ENCODE measurements at places on chromosomes 11 and 22.

DNA sequence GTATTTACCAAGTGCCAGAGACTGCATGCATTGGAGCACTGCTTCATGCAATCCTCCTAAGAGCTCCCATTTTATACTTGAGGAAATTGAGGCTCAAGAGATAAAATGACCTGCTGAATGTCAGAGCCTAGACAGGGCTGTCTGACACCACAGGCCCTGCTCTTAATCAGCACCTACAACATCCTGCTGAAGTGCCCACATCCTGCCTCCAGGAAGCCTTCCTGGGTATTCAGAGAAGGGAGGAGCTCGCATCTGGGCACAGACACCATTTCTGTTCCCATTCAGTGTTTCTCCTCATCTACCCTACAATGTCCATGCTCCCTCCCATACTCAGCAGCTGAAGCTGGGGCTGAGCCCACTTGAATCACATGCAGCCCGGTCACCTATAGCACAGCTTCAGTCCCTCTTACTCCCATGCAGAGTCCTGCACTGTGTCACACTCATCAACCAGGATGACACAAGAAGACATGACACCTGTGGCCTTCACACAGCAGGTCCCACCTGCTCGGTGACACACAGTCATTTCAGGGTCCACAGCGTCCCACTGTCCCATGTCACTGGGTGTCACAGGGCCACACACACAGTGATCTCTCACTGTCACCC, 53.1 kb downstream of the PDE2A start:
- DNase-seq = no peak

DNA sequence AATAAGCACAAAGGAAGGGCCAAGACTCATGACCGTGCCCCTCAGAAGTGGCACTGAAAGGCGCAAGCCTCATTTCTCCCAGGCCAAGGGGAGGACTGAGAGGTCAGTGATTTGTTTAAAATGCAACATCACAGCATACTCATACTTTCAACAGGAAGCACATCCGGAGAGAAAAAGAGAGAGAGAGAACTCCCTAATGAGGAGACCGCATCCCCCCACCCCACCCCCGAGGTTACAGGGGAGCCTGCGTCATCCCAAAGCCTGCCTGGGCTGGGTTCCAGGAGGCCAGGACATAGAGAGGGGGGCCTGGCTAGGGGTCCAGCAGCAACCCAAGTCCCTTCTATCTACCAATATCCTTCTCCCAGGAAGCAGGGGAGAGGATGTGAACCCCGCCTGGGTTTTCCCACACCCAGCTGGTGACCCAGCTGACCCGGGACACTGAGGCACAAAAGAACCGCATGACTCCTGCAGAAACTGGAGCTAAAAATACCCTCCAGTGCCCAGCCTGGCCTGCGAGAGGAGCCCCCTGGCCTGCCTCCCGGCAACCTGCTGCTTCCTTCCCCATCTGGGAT, 3.8 kb downstream of the CSNK1E start:
- DNase-seq = no peak

DNA sequence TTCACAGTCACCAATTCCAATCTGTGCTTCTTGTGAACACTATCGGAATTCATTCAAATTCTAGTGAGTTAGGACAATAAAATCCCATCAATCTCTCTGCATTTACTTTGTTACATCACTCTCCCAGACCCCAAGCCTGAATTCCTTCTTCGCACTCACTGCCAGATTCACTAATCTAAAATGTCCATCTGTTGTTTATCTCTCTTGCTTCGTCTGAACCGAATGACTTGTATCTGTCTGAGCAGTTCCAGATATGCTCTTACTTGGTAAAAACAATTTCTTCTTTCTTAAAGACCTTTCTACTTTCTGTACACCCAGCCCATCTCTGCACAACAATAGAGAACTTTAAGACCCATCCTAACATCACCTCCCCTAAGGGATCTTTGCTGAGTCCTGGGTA, 7.0 kb downstream of the MMP10 start:
- no peak for DNase-seq

DNA sequence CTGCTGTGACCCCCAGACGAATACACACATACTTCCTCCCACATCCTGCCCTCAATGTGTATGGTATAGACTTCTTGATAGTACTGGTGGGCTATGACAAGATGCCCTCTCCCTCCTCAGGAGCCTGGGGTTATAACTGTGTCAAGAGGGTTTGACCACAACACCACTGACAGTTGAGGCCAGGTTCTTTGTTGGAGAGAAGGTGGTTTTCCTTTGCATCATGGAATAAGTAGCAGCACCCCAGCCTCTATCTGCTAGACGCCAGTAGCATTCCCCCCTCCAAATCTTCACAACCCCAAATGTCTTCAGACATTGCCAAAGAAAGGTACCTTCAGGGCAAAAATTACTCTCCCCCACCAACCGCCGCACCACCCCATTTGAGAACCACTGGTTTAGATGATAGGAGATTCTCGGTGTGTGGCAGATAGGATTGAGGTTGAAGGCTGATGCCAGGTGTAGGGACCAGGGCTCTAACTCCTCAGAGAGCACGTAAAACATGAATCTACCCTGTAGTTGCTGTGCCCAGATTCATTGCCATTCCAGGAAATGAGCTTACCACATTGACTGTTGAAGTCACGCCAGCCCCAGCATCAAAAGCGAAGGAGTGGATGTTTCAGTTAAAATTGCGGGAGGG, 5.5 kb upstream of the MYO18B start:
- no peak for DNase-seq

DNA sequence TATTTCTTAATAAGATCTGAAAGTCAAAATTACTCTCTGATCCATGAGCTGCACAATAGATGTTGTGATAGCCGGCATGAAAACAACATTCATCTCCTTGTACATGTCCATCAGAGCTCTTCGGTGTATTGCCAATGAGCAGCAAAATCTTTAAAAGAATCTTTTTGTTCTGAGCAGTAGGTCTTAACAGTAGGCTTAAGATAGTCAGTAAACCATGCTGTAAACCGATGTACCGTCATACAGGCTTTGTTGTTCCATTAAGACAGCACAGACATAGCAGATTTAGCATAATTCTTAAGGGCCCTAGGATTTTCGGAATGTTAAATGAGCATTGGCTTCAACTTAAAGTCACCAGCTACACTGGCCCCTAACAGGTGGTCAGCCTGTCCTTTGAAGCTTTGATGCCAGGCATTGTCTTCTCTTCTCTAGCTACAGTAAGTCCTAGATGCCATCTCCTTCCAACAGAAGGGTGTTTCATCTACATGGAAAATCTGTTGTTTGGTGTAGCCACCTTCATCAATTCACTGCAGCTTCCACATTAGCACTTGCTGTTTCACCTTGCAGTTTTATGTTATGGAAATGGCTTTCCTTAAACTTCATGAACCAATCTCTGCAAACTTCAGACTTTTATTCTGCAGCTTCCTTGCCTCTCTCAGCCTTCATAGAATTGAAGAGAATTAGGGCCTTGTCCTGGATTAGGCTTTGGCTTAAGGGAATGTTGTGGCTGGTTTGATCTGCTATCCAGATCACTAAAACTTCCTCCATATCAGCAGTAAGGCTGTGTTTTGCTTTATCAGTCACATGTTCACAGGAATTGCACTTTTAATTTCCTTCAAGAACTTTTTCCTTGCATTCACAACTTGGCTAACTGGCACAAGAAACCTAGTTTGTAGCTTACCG, 28.4 kb downstream of the RRP8 start:
- DNase-seq = no peak

GRCh38 chr11:101466352-101466751, 117.5 kb downstream of the TRPC6 start:
- no peak for DNase-seq

DNA sequence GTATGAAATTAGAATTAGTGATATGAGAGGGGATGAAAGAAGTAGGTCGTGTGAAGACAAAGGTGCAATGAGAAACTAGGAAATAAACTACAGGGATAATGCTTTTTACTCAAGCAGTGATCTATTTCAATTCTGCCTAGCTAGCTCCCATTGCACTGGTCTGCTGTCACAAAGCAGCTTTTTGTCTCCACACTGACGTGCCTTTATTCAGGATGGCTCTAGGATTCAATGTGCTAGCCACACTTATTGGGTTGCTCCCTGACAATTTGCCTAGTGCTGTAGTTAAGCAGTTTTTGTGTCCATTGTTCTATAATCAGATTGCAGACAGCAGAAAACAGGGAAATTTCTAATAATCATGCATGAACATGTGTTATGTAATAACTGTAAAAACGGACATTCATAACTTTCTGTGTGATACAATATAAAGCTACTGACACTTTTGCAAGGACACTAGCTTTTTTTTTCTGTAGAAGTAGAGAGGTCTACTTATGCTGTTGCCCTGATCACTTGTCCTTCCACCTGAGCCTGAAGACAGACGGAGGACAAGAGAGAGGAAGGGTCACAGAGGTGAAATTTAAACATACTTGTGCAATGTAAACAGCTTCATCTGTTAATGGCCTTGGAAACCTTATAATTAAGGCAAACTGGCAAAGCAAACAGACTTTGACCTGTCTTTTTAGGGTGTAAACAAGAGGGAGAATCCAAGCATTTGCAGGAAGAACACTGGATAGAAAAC, 269.6 kb downstream of the LRRC4C start:
- DNase-seq = no peak

DNA sequence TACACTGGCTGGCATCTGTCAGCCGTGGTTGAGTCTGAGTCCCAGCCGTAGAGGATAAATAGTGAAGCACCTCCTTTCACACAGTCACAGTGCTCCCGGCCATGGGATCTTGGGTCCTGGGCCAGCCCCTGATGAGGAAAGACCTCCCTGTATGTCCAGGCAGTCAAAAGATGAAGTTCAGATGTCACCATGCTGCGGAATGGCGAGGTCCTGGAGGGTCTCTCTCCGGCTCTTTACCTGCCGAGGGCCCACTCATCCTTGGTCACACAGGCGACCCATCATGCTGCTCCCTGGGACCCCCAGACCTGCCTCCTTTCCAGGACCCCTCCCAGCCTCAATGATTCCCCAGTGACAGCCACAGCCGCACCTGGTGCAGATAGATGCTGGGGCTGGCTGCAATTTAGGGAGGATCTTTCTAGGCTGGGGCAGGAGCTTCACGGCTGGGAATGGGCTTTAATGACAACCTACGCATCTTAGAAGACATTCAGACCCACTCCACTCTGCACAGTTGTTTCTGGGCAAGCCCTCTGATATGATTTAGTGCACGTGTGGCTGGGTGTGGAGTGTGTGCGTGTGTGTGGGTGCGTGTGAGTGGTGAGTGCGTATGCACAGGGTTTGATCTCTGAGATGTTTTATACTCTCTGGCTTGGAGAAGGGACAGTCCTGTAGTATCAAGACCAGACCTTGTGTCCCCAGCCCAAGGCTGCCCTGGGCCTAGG, 79.7 kb downstream of the FBLN1 start:
- no peak for DNase-seq

- DNase-seq = no peak
These were observed 69.3 kb downstream of the LRRC32 start for GRCh38 chr11:76601272-76601671.

GRCh38 chr11:9448576-9449352, 12.0 kb upstream of the ZNF143 start:
- DNase-seq = no peak

GRCh38 chr22:39925273-39925672, 24.4 kb downstream of the GRAP2 start:
- no peak for DNase-seq

DNA sequence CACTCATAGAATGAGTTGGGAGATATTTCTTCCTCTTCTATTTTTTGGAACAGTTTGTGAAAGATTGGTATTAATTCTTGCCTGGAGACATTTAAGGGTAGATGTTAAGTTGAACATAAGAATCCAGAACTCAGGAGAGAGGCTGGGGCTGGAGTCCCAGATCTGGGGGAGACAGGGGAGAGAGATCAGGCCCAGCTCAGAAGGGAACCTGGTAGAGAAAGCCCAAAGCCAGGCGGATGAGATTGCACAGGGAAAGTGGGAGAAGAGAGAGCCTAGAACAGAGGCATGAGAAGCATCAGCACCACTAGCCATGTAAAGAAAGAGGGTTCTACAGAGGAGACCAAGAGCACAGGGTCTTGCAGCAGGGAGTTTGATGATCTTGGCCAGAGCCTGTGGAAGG, 13.0 kb upstream of the GNAZ start:
- DNase-seq = no peak

DNA sequence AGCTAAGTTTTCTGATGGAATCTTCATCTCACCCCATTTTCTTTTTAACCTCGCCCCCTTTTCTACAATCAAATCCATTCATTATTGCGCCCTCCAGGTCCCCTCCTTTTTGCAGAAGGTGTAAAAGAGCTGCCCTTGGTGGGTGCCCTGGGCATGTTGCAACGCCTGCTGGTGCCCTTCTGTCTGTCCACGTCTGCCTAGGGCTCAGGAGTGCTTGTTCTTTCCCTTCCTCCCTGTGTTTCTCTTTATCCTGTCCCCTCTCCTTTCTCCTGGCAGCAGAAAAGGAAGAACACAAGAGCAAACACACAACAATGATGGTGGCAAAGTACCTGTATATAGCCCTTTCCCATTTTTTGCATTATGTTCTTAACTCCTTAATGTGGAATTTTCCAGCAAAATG, 6.2 kb upstream of the TLCD5 start:
- no peak for DNase-seq

DNA sequence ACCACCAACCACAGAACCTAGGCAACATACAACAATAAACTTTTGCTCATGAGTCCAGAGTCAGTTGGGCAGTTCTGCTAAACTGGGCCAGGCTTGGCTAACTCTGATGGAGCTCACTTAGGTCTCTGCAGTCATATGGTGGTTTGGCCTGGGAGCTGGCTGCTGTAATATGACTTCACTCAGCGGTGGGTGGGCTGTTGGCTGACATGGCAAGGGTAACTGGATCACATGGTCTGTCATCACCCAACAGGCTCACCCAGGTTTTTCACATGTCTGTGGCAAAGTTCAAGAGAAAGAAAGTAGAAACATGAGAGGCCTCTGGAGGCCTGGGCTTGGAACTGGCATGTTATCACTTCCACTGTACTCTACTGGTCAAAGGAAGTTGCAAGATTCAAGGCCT, 43.2 kb upstream of the CLMP start:
- DNase-seq = no peak

DNA sequence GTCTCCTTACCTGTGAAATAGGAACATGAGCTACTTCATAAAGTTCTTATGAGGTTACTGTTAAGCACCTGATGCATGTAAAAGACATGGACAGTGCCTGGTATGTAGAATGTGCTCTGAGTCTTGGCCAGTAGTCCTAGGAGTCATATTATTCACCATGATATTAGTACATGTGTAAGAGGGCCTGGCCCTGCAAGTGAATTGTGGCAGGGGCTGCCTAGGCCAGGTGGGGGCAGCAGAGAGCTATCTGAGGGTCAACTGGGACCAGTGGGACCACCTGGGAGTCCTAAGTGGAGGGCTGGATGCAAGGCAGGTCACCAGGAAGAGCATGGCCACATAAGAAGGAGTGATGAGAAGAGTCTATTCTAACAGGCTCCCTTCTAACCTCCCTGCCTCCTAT, 529.5 kb downstream of the SOX6 start:
- no peak for DNase-seq

GRCh38 chr11:117456027-117456720, 128.5 kb downstream of the CEP164 start:
- no peak for DNase-seq

GRCh38 chr11:18650353-18650752, 16.2 kb upstream of the SPTY2D1 start:
- DNase-seq = no peak

- DNase-seq = no peak
These were observed 1484.9 kb downstream of the BRD1 start for GRCh38 chr22:48342732-48343131.

- DNase-seq = no peak
These were observed 47.9 kb upstream of the TH start for GRCh38 chr11:2219318-2220017.

Measured in NCI-H1436 treated with DMSO at 0.1 percent for 48 hours (cell line).